ENCODE measurements at places on chromosomes 12 and 14.

GRCh38 chr14:51547260-51547659, 104.5 kb upstream of the FRMD6 start:
- no peak for DNase-seq

DNA sequence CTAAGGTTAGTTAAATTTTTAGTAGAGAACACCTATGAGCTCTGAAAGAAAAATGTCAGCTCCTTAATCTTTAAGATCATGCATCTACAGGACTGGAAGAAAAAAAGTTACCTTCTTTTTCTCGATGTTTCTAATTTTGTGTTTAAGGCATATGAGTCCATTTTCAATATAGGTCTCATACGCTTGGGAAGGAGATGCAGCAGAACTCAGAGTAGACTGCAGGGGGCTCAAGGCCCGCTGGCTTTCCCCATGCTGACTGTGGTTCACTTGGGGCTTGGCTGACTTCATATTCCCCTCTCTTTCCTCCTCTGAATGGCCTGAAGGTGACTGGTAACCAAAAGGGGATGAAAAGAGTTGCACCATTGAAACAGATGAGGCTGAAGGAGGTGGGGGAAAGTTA, 1.5 kb downstream of the CAPRIN2 start:
- DNase-seq = no peak

DNA sequence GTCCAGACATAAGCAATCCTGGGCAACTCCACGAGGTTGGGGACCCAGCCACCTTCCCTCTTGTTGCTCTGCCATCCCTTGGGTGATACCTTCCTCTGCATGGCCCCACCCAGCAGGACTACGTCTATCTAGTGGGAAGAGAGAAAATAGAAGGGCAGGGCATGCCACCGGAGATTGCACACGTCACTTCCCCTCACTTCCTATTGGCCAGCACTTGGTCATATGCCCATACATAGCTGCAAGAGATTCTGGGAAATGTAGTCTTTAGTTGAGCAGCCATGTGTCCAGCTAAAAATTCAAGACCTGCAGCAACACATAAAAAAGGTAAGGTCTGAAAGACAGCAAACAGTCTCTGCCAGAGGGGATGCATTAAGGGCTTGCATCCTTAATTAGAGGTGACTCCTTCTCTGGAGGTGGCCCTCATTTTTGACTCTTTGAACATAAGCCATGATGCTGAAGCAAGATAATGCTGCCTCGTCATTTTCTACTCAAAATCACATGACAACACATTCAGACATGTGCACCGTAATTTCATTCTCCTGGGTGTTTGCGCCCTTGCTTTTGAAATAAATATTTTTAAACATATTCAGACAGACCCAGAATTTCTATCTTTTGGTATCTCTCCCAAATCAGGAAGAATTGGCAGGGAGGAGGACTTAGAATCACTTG, 91.8 kb upstream of the PWP1 start:
- DNase-seq = peak; percentile 43

DNA sequence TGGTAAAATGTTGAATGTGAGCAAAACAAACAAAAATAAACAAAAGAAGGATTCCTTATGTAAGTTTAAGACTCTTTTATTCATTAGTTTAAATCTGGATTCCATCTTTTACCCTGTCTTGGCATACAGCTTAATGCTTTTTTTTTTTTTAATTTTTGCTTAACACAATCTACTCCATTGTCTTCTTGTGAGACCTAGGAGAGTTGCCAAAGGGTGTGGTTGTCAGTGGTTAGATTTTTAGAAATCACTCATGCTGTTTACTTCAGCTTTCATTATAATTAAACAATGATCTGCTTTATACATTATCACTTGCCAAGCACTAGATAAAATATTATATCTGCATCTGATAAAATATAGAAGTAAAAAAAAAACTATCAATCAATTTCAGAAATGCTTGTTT, 77.7 kb upstream of the KITLG start:
- no peak for DNase-seq

DNA sequence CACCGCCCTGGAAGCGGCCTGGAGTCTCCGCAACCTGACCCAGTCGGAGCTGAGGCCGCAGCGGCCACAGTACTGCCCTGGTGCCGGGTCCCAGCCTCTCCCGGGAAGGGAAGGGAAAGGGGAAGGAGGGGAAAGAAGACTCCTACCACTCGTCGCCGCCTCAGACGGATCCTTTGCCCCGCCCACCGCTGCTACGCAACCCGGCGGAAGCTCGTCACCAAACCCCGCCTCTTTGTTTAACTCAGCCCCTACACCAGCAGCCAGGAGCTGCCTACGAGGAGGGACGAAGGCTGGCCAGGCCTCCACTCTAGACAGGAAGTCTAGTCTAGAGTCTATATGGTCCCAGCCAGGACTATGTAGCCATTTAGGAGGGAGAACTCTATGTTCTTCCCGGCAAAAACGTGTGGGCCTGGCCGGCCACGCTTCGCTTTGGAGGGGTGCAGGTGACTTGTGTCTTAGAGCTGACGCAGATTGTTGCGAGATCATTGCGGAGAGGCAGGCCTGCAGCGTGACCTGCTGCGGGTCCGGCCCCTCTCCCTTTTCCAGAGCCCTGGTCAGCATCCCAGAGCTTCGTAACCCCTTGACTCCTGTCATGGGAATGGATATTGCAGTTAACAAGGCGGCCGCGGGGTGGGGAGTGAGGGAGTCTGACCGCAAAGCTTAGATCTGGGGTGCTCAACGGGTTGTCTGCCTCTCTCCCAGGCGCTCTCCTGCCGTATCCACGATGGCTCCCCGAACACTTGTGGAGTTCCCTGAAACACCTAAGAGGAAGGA, at the start of gene RNF41:
Gene RNF41 (minus strand): TSS at position 166 of the 774 bp plus-strand sequence. CDS start 7,875 bp downstream, outside the sequence.
- peak; percentile 99 for DNase-seq

- no peak for DNase-seq
Observed at GRCh38 chr12:29551812-29552211, 54.3 kb upstream of the OVCH1 start.

DNA sequence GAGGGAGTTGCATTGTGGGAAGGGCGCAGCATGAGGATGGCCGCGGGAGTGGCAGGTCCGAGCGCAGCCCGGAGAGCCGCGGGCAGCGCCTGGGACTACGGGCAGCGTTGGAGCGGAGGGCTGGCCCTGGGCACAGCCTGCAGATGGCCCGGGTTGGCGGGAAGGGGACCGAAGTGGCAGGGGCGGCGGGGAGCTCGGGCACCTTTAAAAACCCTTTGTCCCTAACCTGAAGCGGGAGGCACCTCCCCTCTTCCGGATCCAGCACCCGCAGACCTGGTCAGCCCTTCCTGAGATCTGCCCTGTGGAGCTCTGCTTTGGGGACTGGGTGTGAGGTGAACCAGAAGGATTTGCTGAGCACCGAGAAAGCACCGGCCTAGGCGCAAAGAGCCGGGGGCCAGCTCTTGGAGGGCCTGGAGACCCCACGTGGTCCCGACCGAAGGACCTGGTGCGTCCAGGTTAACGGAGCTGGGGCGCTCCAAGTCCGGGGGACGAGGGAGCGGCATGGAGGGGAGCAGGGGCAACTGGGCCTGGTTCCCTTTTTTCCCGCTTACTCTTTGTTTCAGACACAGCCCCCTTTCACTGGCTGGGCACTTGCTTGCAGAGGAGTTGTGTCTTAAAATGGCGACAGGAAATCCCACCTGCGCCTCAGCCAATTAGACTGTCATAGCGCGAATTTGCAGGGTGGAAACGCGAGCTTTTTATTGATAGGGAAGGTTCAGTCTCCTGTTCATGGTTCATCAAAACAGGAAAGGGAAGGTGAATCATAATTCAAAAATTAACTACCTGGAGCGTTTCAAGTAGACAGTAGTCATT, 792 bp upstream of the SLC38A1 start:
- DNase-seq = no peak

- no peak for DNase-seq
Observed at GRCh38 chr14:49527221-49527620, 59.0 kb downstream of the RPS29 start.

DNA sequence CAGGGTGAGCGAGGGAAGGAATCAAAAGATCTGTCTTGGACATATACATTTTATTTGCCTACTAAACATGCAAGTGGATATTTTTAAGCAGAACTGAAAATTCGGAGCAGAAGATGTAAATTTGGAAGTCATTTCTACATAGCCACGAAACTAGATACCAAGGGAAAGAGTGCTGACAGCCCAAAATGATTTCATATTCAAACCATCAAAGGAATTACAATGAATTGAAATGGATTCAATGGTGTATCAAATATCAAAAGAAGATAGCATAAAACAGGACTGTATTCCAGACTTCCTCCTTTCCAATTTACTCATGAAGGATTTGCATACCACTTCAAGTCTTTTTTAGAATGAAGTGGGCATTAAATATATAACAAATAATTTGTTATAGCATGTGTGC, 313.5 kb upstream of the KITLG start:
- no peak for DNase-seq

GRCh38 chr14:49951229-49951607, 58.3 kb downstream of the ARF6 start:
- DNase-seq = no peak

DNA sequence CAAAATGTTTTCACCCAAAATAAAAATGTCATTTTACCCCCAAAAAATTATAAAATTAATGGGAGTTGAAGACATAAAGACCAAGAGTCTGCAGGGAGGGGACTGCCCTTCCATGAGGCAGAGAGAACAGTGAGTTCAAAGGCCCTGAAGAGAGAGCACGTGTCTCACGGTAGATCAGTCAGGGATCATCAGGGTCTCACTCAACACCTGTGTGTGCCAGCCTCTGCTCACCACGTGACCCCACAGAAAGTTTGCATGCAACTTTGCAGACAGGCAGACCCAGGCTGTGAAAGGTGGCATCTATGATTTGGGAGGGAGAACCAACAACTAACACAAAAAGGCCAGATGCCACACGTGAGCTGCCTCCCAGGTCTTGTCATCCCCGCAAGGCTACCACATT, 33.1 kb downstream of the CLMN start:
- no peak for DNase-seq

DNA sequence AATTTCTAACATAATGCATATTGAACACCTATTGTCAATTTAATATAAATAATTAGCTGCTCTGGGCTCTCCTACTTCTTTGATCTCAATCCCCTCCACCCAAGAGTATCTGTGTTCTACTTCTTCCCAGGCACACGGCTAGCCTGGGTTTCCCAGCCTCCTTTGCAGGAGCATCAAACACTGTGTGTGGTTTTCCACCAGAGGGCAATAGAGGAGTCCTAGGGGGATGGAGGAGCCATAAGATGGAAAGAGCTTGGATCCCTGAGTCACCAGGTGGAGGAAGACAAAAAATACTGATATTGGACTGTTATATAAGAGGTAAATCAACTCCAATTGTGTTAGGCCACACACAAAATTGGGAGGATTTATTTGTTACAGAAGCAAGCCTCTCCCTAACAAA, 333.7 kb downstream of the GLT1D1 start:
- no peak for DNase-seq

- no peak for DNase-seq
Observed at GRCh38 chr14:61003571-61003970, 22.5 kb downstream of the SLC38A6 start.

- peak; percentile 59 for DNase-seq
Observed at GRCh38 chr14:102734436-102734835, 42.8 kb upstream of the TRAF3 start.

DNA sequence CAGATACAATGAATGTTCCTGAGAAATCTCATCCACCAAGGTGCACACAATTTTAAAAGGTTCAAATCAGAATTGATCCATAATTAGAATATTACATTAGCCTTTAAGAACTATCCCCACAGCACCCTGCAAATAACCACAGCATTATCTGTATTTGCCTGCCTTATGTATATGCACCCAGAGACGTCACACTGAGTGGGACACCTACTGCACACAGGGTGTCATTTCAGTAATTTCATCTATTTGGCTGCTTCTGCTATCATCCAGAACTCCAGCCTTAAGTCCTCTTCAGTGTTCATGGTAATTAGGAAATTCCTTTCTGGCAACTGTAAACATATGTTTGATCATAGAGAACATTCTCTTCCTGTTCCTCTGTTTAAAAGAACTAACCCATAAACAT, 298.4 kb downstream of the SYT1 start:
- no peak for DNase-seq

DNA sequence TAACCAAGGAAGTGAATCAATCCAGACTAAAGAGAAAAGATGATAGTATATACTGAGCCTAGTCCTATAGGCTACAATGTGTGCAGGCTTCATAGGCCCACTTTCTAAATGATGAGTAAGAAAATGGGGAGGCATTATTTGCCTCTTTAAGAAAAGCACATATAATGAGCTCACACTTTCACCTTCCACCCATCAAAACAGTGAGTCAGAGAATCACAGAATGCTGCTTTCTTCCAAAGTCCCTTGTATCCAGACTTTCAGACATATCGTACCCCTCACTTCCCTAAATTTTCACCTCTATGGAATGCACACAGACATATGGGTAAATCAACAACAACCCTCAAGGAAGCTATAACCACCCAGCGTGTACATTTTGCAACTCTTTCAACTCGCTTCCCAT, 286.4 kb upstream of the PRKD1 start:
- DNase-seq = no peak

GRCh38 chr14:96167224-96168148, 37.2 kb upstream of the BDKRB2 start:
- DNase-seq = peak; percentile 50

- no peak for DNase-seq
Observed at GRCh38 chr14:100660882-100661635, 65.6 kb upstream of the DLK1 start.

- no peak for DNase-seq
Observed at GRCh38 chr12:88227871-88228270, 85.8 kb downstream of the TMTC3 start.

DNA sequence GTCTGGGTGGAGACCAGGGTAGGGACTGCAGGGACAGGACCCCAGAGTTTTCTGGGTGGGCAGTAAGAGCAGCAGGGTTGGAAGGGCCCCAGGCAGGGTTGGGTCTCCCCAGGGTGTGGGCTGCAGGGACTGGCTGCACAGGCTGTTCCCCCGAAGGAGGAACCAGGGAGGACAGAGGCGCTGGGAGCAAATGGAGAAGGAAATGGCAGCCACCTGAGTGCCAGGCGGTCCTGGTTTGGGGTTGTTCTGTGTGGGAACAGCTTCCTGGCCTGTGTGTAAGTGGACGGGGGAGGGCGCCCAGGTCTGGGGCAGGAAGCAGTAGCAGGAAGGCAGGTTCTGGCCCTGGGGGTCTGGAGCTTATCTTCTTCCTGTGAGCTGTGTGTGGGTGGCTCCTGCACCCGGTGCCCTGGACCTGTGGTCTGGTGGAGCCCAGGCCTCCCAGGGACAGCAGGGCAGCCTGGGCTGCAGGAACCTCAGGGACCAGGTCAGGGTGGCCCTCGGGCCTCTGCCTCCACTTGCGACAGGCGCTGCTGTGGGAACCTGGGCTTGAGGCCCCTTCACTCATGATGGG, 372.8 kb downstream of the TMEM121 start:
- DNase-seq = no peak

GRCh38 chr12:109222062-109222461, 87.0 kb downstream of the FOXN4 start:
- DNase-seq = no peak

GRCh38 chr14:75991753-75992152, 6.2 kb downstream of the IFT43 start:
- no peak for DNase-seq

DNA sequence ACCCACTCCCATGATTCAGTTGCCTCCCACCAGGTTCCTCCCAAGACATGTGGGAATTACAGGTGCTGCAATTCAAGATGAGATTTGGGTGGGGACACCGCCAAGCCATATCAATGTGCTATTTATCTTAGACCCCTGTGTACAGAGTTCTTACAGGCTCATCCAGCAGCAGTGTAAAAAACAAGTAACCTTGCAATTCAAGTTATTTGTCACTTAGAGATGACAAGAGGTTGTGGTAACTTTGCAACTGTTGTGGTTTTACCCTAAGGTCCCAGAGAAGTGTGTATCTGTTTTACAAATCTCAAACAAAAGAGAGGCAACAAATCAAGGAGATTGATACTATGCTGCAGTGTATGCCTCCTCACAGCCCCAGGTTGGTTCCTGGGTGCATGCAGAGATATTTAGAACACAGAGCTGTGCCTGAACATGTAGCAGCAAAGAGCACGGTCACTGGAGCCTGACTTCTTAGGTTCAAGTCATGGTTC, 11.5 kb upstream of the HELB start:
- no peak for DNase-seq
